CD4-positive, alpha-beta T cell treated with Interleukin-21 for 1 hour (primary cell): ENCODE measurements at places on chromosomes 4 and X.

- no peak for DNase-seq
These were observed 18.0 kb downstream of the HERC6 start for GRCh38 chr4:88396681-88397080.

DNA sequence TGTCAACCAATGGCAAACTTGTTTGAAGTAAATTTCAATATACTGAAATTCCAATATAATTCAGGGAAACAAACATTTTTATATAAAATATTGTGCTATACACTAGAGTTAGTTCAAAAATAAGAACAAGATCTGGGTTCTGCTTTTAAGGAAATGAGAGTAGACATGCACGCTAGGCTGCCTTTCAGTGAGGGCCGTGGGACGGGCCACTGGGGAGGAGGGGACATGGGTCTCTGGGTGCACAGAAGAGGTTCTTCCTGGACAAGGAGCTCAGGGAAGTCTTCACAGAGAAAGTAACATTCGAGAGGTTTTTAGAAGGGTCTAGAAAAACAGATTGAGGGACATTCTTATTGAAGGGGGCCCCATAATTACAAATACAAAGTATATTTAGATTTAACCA lies 64.4 kb downstream of the SHROOM3 start:
- no peak for DNase-seq

DNA sequence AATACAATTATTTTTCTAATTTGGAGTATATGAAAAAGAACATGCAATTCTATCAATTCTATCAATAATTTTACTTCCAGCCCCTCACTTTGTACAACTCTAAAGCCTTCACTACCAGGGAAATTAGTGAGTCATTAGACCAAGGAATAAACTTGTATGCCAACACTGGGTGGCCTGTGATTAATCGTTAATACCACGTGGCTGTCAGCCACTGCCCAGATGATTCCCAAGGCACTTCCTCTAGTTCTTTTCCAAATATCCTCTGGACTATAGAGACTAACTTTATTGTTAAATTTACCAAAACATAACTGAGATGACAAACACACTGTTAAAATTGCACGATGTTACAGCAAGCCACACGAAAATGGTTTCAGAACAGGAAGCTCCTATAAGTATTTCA lies 45.7 kb downstream of the MID1 start:
- no peak for DNase-seq

DNA sequence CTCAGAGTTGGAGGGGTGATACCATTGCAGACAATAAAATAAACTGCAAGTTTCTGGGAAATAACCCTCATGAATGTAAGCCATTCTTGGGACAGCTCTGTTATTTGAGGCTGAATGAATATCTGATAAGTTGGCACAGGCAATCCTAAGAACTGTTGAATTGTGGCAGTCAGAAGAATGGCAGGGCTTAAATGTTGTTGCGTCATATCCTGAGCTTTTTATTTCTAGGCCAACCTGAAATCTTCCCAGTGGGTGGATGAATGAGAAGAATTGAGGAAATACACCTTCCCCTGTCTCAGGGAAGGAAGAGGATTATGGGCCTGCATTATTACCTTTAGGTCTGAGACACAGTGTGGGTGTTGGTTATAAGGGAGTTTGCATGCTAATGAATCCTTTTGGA lies 64.4 kb upstream of the C4orf54 start:
- no peak for DNase-seq

DNA sequence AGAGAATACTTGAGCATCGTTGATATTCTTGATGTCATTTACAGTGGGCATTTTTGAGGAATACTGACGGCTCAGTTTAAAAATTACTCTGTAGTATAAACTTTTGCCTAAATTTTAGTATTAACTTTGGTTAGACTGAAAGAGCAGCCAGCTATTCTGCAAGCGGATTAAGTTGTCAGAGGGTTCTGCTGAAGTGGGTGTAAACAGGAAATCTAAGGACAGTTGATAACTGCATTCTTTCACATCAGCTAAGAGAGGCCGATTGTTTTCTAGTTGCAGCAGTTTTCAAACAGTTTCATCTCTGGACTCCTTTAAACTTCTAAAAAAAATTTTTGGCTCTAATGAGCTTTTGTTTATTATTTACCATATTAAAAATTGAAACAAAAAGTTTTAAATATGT lies 149.6 kb downstream of the RAPGEF2 start:
- no peak for DNase-seq

GRCh38 chr4:124066595-124066994 lies 645.9 kb downstream of the ANKRD50 start:
- no peak for DNase-seq

GRCh38 chrX:23292354-23292987 lies 42.2 kb upstream of the PTCHD1 start:
- no peak for DNase-seq

- DNase-seq, result peak; percentile 6
These were observed 35.9 kb upstream of the RELL1 start for GRCh38 chr4:37721995-37722638.

- DNase-seq, result peak; percentile 33
These were observed 189.1 kb upstream of the C1QTNF7 start for GRCh38 chr4:15238720-15239119.

- no peak for DNase-seq
These were observed 312.9 kb downstream of the NLGN4X start for GRCh38 chrX:5915783-5916182.

GRCh38 chrX:136767104-136767941 lies 13.4 kb downstream of the ARHGEF6 start:
- DNase-seq, result peak; percentile 43

DNA sequence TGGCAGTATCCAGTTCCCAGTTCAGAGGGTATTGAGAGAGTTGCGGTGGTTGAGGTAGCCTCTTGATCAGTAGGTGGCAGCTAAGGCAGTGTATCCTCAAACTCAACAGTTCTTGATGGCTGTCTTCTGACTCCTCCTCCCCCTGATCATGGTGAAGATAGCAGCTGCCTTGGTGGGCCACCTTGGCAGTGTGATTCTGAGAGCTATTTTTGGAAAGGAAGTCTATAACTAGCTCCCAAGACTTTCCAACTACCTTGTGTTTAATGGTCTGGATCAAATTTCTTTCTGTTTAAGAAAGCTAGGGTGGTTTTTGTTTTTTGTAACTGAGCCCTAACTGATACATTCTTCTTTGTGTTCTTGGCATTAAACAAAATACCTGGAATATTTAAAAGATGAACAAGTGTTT lies 10.5 kb upstream of the TBC1D19 start:
- no peak for DNase-seq

- no peak for DNase-seq
These were observed 106.7 kb upstream of the TTC29 start for GRCh38 chr4:147052361-147052760.

DNA sequence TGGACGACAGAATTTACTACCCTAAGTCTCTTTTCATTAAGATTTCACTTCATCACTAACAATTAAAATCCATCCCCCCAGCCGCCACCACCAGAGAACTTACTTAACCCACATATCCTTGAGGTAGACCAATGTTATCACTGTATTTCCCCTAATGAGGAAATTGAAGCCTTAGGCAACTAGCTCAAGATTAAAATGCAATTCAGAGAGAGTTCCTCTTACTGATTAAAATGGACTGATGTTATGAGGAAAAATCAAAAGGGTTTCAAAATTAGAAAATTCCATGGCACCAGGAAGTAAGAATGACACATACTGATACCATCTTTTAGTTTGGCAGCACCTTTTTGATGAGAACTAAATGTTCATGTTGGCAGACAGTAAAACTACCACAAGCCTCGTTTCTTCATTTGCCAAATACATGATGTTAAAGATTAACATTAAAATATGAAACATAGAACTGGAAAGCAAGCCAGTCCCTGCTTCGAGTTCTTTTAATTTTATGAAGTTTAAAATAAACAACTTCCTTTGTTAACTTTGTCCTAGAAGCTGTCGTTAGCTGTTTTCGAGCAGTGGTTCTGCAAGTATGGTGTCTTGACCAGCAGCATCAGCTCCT lies 69.3 kb upstream of the CCDC160 start:
- no peak for DNase-seq

DNA sequence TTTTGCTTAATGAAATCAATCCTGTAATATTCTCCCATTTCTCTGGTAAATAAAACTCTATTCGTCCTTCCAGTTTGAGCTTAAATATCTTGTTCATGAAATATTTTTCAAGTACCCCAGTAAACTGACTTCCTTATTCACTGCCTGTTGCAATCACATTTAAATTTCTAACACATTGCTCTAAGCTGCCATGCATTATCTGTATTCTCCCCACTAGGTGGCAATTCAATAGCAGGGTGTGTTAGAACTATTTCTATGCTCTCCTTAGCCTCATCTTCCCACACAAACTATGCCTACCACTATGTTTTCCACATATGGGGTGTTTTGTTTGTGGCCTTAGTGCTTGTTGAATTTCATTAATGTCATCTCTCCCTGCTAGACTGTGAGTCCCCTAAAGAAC lies 377.1 kb upstream of the HS3ST1 start:
- DNase-seq, result no peak

- no peak for DNase-seq
These were observed 86.5 kb downstream of the SLC10A6 start for GRCh38 chr4:86762649-86763048.

DNA sequence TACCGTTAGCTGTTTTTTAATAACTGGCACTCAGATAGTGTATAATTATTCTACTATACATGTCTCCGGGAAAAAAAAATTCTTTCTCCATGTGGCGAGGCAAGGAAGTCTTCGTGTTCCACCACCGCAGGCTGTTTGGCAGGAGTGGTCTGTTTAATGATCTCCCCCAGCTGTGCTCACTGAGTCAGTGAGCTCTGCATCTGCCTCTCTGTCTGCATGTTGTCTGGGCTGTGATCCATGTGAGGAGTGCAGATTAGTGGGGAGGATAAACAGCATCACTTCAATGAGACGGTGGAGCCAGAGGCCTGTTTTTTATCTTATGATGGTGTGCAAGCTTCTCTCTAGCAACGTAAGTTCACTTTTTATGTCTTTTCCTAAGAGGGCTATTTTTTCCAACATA lies 69.8 kb downstream of the RPS3A start:
- no peak for DNase-seq

DNA sequence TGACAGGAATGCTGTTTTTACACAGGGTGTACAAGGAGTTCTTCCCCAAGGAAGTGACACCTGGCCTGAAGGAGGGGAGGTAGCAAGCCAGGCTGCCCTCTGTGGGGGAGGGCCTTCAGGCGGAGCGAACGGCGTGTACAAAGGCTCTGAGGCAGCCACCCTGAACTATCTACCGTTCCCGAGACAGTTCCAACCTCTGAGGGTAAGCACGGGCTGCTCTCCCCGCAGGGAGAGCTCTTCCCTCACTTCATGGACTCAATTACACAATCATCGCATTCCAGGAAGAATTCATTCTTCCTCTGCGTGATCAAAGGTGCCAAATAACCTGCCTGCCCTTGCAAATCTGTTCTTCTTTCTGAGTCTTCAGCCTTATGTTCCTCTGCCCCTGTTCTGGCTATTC lies 4.8 kb downstream of the ELK1 start:
- DNase-seq, result no peak

DNA sequence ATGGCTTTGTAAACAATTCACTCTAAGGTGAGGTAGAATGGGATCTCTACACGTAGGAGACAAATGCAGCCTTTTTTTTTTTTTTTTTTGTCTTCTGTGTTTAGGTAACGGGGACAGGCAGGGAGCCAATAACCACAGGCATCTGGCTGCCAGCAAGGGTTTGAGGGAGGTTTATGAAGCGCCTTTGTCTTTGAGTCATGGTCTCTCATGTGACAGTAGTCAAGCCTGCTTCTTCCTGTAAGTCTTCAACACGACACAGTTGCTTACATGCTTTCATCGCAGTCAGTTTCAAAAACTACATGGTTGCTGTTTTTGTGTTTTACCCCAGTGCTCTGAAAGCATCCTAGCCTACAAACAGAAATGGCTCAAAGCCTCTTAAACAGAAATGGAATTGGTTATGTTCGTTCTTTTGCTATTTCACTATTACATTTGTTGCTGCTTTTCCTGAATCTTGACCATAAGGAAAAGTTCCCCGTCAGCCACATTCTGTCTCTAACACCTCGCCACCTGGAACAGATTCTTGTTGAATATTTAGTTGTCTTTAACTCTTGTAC lies 127.8 kb upstream of the METTL14 start:
- no peak for DNase-seq

- DNase-seq, result no peak
These were observed 99.6 kb upstream of the CCSER1 start for GRCh38 chr4:90027565-90027964.

DNA sequence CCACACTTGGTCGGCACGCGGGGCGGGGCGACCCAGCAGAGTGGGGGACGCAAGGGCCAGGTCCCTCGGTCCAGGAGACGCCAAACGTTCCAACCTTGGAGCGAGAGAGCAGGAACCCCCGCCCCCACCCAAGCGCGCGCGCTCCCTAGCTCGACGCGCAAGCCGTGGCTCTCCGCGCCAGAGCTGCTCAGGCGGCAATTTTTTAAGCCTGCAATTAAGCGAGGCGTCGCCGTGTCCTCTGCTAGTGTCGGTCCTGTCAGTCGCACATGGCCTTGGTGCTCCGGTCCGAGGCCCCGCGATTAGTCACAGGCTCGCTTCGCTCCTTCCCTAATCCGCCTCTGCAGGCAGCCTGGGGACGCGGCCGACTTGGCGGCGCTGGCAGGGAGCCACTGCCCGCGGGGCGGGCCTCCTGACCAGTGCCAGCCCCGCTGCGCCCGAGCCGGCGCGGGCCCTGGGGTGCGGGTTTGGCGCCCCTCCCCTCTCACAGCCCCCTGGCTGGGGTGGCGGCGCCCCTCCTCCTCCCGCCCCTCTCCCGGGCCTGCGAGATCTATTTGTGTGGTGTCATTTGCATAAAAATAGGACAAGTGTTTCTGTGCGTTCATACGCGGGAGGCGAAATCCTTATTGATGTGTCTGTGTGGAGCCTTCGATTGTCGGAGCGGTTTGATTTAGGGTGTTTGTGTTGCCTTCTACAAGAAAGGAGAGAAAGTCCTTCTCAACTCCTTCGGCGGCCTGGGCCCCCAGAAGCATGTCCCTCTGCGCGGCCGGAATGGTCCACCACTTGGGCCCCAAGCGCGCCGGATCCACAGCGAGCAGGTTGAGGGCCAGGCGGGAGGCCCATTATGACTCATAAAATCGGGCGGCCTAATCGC lies 9.8 kb upstream of the BCOR start:
- no peak for DNase-seq
